Muscle of back (tissue), 13 donors: ENCODE measurements at places on chromosomes 4 and X.
A peak's percentile ranks its signal among the peaks of the same experiment; 100 is the strongest.

- no peak for DNase-seq
These were observed 120.4 kb downstream of the PPARGC1A start for GRCh38 chr4:23769406-23769805.

DNA sequence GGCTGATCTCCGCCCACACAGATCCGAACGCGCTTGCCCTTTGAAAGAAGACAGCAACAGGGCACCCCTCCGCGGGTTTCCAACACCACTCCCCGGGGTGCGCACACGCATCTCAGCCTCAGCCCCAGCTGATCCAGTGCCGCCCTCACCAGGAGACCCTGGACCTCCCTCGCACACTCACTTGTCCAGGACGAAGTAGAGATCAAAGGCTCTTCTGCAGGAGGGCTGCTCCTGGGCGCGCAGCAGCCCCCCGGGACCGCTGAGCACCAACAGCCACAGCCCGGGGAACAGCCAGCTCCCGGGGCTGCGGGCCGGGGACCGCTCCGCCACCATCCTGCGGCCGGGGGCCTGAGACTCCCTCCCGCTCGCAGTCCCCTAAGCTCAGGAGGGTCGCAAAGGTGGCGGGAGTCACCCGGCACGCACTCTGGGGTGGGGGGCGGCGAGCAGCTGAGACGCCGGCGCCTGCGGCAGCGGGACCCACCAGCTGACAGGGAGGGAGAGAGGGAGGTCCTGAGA is 743 bp downstream of the ANTXR2 start:
- no peak for DNase-seq

DNA sequence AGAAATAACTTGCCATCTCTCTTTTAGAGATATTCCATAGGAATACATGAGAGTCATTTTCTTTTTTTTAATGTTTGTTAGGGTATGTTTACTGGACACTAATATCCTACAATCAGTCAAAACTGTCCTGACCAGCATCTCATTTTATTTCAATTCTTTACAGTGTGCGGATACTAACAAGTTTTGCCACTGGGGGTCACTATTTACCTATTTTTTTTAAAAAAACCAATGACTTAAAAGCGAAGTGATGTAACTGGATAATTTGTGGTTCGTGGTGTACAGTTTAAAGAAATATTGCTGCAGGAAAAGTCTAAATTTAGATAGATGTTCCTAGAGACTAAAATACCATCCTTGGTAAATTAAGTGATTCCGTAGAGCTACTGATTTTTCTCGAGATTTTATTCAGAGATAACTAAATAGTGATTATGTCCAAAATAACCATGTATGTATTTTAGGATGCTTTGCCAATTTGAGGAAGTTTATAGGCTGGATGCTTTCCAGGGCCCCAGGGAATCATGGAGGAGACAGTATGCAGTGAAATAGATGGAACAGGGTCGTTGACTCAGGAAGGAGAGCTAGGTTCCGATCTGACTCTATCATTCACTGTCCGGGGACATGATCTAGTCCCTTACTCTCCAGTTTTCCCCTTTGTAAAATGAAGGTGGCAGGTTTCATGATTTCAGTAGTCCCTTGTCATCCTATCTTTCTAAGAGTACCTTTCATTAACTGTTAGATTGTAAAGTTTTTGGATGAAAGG is 34.0 kb upstream of the GNPDA2 start:
- peak; percentile 34 for DNase-seq

DNA sequence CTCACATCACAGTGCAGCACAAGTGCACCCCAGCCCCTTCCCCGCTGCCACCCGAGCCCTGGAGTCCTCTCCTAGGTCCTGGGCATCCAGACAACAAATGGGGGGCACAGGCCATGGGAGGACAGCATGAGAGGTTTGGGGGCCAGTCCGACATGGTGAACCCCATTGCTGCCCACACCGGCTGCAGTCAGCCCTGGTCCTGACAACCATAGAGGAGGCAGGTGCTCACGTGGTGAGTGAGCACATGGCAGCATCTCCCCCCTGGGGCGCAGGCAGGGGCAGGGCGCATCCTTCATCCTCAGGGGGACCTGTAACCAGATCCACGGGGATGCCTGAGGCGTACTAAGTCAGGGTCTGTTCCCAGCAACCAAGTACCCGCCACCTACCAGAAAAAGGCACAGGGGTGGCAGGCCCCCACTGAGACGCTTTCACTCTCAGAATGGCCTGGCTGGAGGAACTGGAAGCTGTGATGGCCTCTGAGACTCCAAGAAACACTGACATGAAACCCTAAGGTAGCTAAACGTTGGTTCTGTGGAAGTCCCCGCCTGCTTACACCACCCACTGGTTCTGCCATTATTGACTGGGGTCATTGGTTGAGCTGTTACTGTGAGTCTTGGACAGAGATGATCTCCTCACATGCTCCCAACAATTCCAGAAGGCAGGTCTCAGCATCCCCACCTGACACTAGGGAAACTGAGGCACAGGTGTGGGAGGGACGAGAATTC is 6.5 kb downstream of the ZFYVE28 start:
- no peak for DNase-seq

GRCh38 chrX:71396576-71396975 is 30.4 kb downstream of the TAF1 start:
- no peak for DNase-seq

DNA sequence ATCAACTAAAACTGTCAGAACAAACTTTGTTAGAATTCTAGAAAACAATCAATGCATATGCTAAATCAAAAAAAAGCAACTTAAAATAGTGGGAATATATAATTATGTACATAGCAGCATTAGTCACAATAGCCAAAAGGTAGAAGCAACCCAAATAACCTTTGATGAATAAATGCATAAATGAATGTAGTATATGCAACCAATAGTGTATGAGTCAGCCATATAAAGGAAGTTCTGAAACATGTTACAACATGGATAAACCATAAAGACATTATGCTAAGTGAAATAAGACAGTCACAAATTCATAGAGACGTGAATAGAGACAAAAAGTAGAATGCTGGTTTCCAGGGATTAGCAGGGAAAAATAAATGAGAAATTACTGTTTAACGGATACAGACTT is 762.8 kb upstream of the INTU start:
- DNase-seq, result no peak

GRCh38 chrX:154715825-154716224 is 35.1 kb downstream of the GAB3 start:
- no peak for DNase-seq

- no peak for DNase-seq
These were observed 359.6 kb downstream of the HS3ST1 start for GRCh38 chr4:11069083-11069482.

- no peak for DNase-seq
These were observed 2178.2 kb downstream of the ARAP2 start for GRCh38 chr4:34066126-34066525.

GRCh38 chrX:101390664-101391525 is at the start of gene RPL36A:
RPL36A (plus strand) TSS chrX:101391011; CDS start chrX:101391044, 33 bp downstream.
- peak; percentile 91 for DNase-seq

GRCh38 chrX:1140236-1140681 is 72.2 kb downstream of the CRLF2 start:
- DNase-seq, result no peak

GRCh38 chrX:153866302-153867019 is 19.5 kb downstream of the L1CAM start:
- no peak for DNase-seq

- peak; percentile 30 for DNase-seq
These were observed 118.4 kb downstream of the DTHD1 start for GRCh38 chr4:36399762-36400353.

DNA sequence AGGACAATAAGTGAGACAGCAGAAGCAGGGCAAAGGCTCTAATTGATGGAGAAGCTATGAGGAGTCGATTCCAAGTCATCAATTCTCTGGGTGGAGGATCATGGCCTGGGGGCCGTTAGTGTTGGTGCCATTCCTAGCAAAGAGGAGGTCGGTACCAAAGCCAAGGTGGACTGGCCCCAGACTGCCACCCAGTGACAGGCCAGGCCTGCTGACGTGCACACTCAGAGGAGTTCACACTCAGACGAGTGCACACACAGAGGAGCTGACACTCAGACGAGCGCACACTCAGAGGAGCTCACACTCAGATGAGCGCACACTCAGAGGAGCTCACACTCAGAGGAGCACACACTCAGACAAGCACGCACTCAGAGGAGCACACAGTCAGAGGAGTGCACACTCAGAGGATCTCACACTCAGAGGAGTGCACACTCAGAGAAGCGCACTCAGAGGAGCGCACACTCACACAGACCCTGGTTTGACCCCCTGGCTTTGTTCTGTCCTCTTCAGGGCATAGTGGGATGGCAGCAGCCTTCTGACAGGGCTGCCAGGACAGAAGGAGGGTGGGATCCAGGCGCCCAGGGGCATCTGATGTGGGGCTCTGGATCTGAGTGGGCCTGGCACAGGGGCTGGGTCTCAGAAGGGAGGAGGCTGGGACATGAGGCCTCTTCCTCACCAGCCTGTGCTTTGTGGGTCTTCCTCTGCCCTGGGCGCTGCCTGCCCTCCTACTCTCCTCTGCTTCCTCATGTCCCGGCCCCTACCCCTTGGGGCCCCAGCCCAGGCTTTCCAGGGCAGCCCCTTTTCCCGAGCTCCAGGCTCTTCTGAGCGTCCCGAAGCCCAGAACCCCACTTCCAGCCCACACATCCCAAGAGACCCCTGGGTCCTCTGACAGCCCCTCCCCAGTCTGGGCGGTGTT is 41.7 kb upstream of the NKX1-1 start:
- no peak for DNase-seq

DNA sequence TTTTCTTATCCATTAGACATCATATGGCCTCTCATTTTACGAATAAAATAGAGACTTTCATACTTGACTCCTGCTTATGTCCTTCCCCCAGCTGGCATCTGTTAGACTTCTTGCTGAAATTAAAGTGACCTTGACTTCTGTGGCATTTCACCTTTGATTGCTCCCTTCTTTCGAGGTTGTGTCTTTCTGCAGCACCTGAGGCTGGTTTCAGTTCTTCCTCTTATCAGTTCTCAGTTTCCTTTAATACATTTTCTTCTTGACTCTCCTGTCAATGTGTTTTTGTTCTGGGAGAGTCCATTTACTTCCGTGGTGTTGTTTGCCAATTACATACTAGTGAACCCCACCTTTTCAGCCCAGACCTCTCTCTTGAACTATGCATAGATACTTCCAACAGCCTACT is 81.6 kb downstream of the RBPJ start:
- DNase-seq, result no peak
